Sigmoid colon (tissue), 7 donors: ENCODE measurements at places on chromosomes 11 and 22. TPM values are rescaled to one million over a fixed set of nuclear protein-coding genes. Genes with fewer than 3 reads are reported as not detected.

The TRIM22 gene
- 64.8 TPM for total RNA-seq

DNA sequence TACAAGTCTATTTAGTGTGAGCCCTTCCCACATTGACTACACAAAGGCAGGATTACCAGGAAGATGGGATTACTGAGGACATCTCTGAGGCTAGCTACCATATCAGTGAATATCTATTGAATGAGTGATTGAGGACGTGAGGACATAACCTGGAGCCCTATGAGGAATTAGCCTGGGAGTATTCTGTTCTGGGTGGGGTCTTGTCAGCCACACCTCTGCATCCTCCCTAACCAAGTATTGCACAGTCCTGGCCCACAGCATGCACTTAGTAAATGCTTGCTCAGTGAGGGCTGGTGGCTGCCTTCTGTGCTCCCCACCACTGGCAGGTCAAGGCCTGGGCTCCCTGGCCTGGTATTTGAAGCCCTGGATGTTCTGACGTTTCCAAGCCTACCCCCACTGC lies 14.8 kb downstream of the DUSP18 start:
- H3K4me1 ChIP-seq, result peaks cover 5% of the 10 kb centered on the region
- H3K27ac ChIP-seq, result no peak overlapping the region
- DNase-seq, result no peak
- H3K27me3 ChIP-seq, result no peaks in the 10 kb centered on the region

DNA sequence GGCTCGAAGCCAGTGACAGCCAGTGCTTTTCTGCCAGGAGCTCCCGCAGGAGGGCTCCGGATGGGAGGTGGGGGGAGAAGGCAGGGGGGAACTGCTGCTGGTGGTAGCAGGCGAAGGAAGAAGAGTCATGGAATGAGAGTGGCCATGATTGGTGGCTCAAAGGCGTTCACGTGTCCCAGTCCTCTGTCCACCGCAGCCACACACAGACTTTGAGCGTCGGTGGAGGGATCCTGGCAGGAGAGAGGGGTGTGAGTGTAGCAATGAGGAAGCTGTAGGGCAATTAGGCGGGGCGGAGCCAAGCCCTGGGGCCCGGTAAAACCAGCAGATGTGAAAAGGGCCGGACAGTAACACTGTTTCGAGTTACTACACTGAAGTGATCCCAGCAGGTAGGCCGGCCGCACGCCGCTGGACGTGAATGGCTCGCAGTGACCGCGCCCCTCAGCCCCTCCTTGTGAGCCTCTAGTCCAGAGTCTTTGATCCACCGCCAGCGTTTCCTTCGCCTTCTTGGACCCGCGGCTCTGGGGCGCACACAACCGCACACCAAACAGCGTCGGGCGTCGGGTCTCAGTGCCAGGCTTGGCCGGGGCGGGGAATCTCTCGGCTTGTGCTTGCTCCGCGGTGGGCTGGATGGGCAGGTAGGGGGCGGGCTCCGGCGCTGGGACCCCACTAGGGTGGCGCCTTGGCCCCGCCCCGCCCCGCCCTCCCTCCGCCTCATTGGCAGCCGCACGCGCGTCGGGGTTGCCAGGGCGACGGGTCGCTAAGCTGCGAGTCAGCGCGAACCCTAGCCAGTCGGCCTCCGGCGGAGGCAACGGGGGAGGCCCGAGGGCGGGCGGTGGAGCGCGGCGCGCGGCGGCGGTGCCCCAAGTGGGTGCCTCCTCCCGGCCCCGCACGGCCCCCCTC lies at the start of gene LRRC10B:
LRRC10B (plus strand) TSS at position 788 of the 900 bp plus-strand sequence. CDS start 250 bp downstream, outside the sequence.
- DNase-seq, result no peak
- peak within 1 kb of the TSS; percentile 76 for H3K27ac ChIP-seq
- H3K36me3 ChIP-seq, result no peaks in the 10 kb centered on the region
- H3K27me3 ChIP-seq, result peaks cover 55% of the 10 kb centered on the region
- peak within 1 kb of the TSS; percentile 47 for H3K4me3 ChIP-seq

- no peaks in the 10 kb centered on the region for H3K27me3 ChIP-seq
- no peak overlapping the region for H3K4me3 ChIP-seq
- H3K4me1 ChIP-seq, result no peaks in the 10 kb centered on the region
- no peak overlapping the region for H3K27ac ChIP-seq
- H3K36me3 ChIP-seq, result no peaks in the 10 kb centered on the region
- no peak for DNase-seq
These were observed 428.6 kb downstream of the CNTN5 start for GRCh38 chr11:99449345-99449744.

DNA sequence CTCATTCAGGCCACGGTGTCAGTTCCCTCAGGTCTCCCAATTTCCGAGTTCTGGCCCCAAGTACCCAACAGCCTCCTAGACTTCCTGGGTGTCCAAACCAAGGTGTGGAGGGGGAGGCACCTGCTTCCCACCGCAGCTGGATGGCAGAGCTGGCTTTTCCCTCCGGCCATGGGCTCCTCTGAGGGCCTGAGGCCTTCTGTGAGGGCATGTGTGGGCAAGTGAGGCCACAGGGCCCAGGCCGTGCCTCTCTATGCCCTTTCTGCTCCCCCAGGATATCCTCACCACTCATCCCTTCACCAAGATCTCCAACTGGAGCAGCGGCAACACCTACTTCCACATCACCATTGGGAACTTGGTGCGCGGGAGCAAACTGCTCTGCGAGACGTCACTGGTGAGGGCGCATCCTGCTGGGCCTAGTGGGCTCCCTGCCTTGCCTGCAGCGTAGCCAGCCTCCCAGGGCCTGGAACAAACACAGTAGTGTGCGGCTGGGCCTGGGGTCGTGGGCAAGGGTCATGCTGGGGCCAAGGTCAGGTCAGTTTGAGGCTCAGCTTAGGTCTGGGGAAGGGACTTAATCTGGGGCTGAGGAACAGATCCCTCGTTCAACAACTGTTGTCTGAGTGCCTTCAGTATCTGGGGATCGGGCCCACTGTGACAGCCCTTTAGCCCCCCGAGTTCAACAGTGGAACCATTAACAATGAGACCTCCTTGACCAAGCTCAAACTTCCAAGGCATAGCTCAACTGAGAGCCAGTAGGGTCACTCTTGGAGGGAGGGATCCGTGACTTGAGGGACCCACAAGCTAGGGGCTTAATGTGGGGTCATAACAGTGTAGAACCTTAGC lies 85.8 kb downstream of the MYO7A start:
- H3K36me3 ChIP-seq, result no peaks in the 10 kb centered on the region
- no peak overlapping the region for H3K27ac ChIP-seq
- no peak overlapping the region for H3K4me3 ChIP-seq

The PPP2R5B gene
- 27.3 TPM for total RNA-seq

The UBQLNL gene
- total RNA-seq, result 0.66 TPM

The SLC22A9 gene
- total RNA-seq, result not detected

GRCh38 chr22:30445438-30446145 lies 20.0 kb downstream of the MTFP1 start:
- peaks cover 7% of the 10 kb centered on the region for H3K27me3 ChIP-seq
- no peaks in the 10 kb centered on the region for H3K4me1 ChIP-seq
- no peak overlapping the region for H3K4me3 ChIP-seq
- H3K27ac ChIP-seq, result no peak overlapping the region
- no peak for DNase-seq

GRCh38 chr11:64132191-64132771 lies 33.6 kb downstream of the MACROD1 start:
- H3K27ac ChIP-seq, result no peak overlapping the region
- no peaks in the 10 kb centered on the region for H3K4me1 ChIP-seq
- no peaks in the 10 kb centered on the region for H3K27me3 ChIP-seq

GRCh38 chr11:34649597-34649996 lies 28.7 kb downstream of the EHF start:
- no peaks in the 10 kb centered on the region for H3K36me3 ChIP-seq
- no peaks in the 10 kb centered on the region for H3K27me3 ChIP-seq
- H3K4me3 ChIP-seq, result no peak overlapping the region
- H3K27ac ChIP-seq, result no peak overlapping the region
- H3K4me1 ChIP-seq, result no peaks in the 10 kb centered on the region

The DTX4 gene
- 7.8 TPM for total RNA-seq

DNA sequence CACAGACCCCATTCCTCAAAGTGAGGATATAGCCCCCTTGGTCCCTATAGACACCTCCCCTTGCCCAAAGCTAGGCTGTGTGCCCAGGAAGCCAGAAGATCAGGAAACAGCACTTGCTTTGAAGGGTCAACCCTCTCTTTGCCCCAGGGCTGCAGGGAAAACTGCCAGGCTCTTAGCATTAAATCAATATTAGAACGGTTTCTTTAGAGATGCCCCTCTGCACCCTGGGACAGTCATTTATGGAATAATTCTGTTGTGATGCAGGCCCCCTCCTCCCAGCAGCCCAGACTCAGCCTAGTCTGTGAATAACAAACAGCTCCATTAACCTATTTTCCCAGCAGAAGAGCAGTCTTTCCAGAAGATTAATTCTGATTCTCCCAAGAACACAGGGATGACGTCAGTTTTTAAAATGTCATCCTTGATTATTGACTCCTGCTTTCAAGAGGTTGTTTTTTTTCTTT lies 11.6 kb upstream of the CAPN5 start:
- no peak for DNase-seq
- H3K4me1 ChIP-seq, result no peaks in the 10 kb centered on the region
- no peaks in the 10 kb centered on the region for H3K36me3 ChIP-seq

DNA sequence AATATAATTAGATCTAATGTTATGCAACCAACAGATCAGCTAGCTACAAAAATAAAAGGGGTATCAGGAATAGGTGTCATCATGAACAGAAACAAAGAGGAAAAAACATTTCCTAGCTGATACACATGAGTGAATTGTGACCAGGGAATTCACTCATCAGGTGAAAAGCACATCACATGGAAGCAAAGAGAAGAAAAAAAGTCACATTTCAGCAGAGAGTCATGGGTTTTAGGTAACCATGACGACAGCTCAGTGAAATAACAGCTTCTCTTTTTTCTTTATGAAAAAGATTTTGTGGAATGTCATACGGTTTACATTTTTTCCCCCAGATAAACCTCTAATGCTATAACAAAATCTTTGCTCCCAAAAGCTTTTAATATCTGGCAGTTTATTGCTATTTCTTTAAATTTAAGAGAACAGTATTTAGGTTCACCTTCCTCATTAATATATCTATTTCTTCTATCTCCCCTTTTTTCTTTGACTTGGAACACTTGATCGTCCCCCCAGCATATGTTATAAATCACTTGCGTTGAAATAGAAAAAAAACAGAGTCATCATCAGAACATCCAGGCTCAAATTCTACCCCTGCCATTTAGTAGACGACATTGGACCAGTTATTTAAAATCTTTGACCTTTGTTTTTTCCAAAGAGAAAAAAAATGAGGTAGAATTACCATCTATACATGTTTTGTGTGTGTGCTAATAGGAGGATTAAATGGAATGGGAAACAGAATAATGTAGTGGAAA lies 5.3 kb downstream of the TYR start:
- no peak for DNase-seq
- peaks cover 2% of the 10 kb centered on the region for H3K4me1 ChIP-seq
- no peak overlapping the region for H3K4me3 ChIP-seq
- no peaks in the 10 kb centered on the region for H3K36me3 ChIP-seq
- H3K27me3 ChIP-seq, result no peaks in the 10 kb centered on the region

The OR4A16 gene
- not detected for total RNA-seq

DNA sequence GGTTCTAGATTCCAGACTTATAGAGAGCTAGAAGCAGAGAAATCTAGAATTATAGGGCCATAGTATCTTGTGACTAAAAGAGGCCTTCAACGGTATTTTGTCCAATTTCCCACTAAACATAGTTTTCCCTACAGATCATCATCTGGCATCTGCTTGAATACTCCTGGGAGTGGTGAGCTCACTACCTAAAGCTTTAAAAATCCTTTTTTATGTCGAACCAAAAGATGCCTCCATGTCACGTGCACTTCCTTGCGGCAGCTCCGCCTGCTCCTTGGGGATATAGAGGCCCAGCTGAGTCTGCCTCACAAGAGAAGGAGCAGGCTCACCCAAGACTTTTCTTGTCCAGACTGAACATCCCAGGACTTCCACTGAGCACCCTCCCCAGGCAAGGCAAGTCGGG lies 4.3 kb upstream of the MB start:
- H3K27me3 ChIP-seq, result no peaks in the 10 kb centered on the region
- DNase-seq, result no peak
- no peaks in the 10 kb centered on the region for H3K36me3 ChIP-seq
- H3K27ac ChIP-seq, result peak overlapping the region; percentile 85
- H3K4me1 ChIP-seq, result peaks cover 33% of the 10 kb centered on the region
- no peak overlapping the region for H3K4me3 ChIP-seq

GRCh38 chr22:37556710-37557109 lies 3.6 kb upstream of the CDC42EP1 start:
- DNase-seq, result no peak
- H3K27me3 ChIP-seq, result no peaks in the 10 kb centered on the region

The LMF2 gene
- 52.5 TPM for total RNA-seq

DNA sequence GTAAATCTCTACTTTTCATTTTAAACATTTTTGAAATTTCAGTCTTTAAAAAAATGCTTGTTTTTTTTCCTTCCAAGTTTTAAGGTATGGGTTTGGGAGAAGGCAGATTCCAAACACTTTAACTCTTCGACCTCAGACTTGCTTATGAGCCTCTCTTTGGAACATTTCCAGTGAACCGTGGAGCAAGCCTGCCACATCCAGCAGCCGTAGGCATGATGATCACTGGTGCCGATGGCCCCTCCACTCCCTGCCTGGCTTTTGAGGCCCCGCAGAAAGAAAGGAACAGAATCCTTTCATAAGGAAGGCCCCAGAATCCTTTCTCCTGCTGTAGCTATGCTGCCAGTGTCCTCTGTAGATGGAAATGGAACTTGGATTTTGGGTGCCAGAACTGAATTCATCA lies 50.7 kb downstream of the BMAL1 start:
- no peak overlapping the region for H3K27ac ChIP-seq
- no peaks in the 10 kb centered on the region for H3K36me3 ChIP-seq
- no peak for DNase-seq
- H3K4me1 ChIP-seq, result no peaks in the 10 kb centered on the region
- no peak overlapping the region for H3K4me3 ChIP-seq
